ENCODE measurements at places on chromosomes 6 and 20. TPM values are rescaled to one million over a fixed set of nuclear protein-coding genes. Genes with fewer than 3 reads are reported as not detected.

- no peak for DNase-seq
Observed at GRCh38 chr6:27839626-27840475, 72.3 kb downstream of the OR2B2 start.

DNA sequence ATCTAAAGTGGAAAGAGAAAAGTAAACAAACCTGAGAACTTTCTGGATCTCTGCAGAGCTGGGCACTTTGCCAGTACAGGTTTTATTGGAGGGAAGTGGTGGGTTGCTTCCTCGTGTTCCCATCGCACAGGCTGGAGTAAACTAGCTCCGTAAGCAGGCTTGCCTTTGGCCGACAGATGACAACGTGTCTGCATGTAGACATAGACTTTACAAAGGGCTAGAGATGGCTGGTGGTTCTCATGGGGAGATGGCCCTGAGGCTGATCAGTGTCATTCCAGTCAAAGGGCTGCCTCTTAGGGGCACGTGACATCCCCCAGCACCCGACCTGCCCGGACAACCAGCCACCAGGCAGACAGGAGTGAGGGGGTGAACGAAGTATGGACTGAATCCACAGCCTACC, 98.8 kb downstream of the YTHDF1 start:
- no peak for DNase-seq

- no peak for DNase-seq
Observed at GRCh38 chr6:56685102-56685733, 42.5 kb upstream of the DST start.

The BMP7 gene
- total RNA-seq: not detected

DNA sequence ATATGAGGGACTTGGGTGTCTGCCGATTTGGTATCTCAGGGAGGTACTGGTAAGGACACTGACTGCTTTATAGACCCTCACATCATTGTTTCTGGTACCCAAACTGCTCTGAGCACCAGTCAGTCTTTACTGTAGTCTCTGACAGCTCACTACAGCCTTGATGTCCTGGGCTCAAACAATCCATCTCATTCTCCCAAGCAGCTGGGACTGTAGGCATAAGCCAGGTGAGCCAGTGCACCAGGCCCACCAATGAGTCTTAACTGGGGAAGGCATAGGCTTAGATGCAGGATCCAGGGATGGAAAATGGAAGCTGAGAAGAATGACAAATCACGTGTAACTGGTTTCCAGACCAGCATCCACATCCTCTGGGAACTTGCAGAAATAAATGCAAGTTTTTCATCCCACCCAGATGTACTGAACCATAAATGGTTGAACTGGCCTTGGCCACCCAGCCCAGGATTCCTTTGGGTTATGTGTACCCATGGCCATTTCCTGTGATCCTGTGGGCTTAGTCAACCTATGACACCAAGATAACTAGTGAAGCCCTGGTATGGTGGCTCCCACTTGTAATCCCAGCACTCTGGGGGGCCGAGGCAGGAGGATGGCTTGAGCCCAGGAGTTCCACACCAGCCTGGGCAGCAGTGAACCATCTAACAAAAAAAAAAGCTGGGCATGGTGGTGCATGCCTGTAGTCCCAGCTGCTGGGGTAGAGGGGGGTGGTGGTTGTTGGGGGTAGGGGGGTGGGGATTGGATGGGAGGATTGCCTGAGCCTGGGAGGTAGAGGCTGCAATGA, 5.8 kb downstream of the TUBB start:
- DNase-seq: no peak

The MMP24OS gene
- total RNA-seq: 51.2 TPM

DNA sequence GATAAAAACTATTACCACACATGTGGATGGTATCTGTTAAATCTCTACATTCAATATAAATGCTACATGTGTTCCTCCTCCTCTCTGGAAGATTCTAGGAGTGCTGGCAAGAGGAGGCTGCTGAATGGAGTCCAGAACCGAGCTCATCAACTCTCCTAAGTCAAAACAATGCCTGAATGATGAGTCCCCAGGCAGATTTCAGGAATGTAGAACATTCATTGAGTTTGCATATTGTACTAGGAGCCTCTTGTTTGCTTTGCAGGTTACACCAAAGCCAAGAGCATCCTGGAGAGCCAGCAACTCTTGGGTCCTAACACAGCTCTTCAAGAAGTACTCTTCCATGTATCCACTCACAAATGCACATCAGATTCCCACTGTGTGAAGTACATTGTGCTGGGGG, 117.6 kb upstream of the UST start:
- no peak for DNase-seq

GRCh38 chr6:72811971-72812421, 190.1 kb downstream of the KCNQ5 start:
- no peak for DNase-seq

DNA sequence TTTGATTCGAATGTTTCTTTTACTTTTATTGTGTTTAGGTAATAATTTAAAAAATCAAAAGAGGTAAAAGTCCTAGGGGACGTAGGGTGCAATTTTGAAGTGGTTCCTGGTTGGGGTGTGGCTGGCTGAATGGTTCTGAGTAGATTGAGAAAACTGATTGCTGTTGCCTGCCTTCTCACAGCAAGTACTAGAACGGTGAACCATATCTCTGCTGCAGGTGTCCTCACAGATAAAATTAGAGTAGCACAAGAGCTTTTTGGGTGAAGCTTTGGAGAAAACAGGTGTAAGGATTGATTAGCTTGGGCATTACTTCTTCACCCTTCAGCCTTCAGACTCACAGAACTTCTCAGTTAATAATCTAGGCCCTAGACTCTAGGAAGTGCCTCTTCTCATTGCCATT, 19.8 kb upstream of the GJA10 start:
- no peak for DNase-seq

GRCh38 chr6:36743538-36744303, 46.1 kb downstream of the RAB44 start:
- DNase-seq: no peak

The CYP39A1 gene
- not detected for total RNA-seq

The RSPH9 gene
- not detected for total RNA-seq

GRCh38 chr6:154995254-154996015, at the start of gene TIAM2:
Gene TIAM2 (plus strand): TSS chr6:154995315. CDS start chr6:155129224, 133,909 bp downstream.
- DNase-seq: peak; percentile 64

The MYLK4 gene
- total RNA-seq: 0.24 TPM

DNA sequence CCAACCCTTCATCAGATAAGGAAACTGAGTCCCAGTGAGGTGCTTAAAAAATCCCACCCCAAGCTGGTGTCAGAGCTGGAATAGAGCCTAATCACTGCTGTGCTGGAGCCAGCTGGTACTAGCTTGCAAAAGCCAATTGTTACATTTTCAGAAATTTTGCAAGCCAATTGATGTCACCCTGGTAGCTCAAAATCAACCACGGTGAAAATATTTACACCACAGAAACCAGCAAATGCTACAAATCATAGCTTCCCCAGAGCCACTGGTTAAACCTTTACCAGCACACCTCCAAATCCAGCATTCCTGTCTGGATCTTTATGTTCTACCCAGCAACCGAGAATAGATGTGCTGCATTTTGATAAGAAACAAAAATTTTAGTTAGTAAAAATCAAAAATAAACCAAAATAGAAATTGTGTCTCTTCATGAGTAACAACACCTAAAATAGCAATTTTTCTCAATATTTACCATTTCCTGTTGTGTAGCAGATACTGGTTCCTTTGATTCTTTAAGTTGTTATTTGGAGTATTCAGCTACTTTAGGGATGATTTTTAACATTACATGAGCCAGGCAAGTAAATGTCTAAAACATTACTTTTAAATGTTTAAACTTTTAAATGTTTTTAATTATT, 7.2 kb upstream of the LCA5 start:
- DNase-seq: no peak

DNA sequence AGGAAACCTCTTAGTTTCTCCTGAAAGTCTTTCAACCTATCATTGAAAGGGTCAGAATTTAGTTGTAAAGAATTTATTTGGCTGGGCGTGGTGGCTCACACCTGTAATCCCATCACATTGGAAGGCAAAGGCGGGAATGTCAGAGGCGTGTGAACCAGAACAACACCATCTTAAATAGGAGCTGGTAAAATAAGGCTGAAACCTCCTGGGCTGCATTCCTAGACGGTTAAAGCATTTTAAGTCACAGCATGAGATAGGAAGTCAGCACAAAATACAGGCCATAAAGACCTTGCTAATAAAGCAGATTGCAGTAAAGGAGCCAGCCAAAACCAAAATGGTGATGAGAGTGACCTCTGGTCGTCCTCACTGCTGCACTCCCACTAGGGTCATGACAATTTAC, 29.6 kb downstream of the OR2B2 start:
- no peak for DNase-seq

The PDYN gene
- total RNA-seq: not detected

DNA sequence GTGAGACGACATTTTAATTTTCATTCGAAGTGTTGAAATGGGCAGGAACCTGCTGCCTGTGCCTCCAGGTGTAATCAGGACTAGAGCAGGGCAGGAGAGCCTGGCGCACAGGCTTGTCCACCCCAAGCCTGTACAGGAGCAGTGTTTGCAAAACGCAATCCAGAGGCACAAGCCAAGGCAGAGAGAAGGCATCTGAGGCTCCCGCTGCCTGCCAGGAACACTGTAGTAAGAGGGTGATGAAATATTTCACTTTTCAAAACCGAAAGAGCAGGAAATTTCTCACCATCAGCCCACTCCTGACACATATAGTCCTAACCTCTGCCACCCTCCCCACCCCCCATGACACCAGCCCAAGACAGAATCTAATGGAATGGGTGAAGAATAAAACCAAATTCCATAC, 132.5 kb downstream of the RTN4IP1 start:
- no peak for DNase-seq

The ZFP57 gene
- total RNA-seq: 5.2 TPM

DNA sequence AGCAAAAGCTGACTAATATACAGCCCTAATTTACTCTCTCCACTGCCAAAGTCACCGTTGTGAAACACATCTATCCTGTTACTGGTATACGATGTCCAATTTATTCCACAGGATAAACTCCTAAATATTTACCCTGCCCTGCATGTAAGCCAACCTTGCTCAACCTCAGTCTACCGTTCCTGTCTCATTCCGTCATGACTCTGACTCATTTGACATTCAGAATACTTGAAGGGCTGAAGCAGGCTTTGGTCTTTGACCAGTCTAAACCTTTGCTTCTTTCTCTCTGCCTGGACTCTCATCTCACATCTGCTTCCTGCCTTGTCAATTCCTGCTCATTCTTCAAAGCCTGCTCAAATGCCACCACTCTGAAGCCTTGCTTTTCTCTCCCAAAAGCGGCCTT, 157.5 kb downstream of the SCP2D1 start:
- no peak for DNase-seq

The HSPA1L gene
- 4.1 TPM for total RNA-seq

GRCh38 chr20:50186151-50186885, 4.3 kb upstream of the CEBPB start:
- peak; percentile 86 for DNase-seq

- DNase-seq: no peak
Observed at GRCh38 chr6:2375443-2375842, 130.0 kb upstream of the GMDS start.

DNA sequence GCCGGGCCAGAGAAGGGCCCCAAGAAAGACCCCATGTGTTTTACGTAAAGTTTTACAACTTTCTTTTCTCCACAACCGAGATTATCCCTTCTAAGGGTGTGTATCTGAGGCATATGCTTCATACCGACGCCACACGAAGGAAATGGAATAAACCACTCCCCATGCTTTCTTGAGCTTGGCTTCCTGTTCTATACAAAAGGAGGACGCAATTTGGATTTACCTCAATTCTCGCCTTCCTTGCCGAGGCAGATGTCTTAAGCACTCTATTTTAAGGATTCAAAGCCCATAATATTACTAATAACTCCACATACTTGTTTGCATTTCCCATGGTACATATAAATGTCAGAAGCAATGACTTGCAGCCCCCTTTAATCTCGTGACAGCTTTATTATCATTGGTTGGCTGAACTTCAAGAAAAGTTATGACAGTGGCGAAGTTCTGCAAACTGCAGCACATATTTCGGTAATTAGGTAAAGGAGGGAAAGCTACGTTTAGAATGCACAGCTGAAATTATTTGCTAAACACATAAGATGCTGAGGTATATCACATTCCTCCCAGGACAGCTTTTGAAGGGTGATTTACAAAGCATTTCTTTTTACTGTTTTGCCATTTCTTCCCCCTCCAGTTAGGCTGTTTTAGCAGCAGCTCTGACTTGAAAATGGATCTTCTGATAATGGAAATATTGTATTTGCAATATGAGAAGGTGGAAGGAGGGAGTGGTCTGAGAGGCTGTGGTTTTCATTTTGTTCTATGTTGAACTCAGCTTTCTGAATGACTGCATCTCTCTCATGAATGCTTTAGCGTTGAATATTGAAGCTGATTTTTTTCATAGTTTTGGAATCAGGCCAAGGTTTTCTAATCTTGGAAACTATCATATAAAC, 330.5 kb downstream of the EPHA7 start:
- no peak for DNase-seq

The JAG1 gene
- total RNA-seq: 0.64 TPM

DNA sequence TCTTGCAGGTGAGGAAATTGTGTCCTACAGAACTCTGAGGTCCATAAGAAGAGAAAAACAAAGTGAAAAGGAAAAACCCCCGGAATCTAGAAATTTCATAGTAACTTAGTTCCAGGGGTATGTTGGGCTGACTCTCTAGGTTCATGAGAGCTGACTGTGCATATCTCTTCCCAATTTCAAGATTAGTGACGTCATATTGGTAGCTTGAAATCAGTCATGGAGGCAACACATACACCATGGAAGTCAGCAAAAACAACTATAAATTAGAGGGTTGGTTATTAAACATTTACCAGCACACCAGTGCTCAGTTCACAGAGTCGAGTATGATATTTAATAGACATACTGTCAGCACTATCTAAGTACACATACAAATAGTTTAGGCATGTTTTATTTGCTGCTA, 49.8 kb downstream of the PHACTR1 start:
- DNase-seq: no peak

- DNase-seq: no peak
Observed at GRCh38 chr6:170206851-170207431, 83.9 kb downstream of the DLL1 start.

DNA sequence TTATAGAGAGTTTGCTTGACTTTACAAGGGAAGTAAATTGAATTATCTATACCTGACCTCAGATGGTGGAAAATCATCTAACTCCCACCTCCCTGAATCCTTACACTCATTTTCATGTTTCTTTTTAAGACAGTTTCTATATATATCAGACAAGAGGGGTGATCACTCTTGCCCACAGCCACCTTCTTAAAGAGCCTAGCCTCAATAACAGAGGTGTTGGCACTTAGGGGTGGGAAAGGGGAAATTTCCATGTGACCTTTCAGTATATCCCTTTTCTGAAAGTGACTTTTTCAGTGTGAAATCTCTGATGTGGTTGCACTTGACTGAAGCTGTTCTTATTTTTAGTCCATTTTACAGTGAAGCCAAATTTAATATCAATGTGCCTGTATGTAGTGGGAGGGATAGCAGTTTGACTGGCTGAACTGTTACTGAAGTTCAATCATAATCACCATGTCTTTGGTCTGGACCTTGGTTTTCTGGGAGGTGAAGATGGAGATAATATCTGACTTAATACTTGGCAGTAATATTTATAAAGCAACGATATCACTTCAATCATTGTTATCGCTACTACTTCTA, 141.3 kb downstream of the MAP3K7 start:
- DNase-seq: no peak

The RAET1G gene
- 0.43 TPM for total RNA-seq

GRCh38 chr6:52424513-52424912, 4.4 kb downstream of the EFHC1 start:
- DNase-seq: no peak

The DDX39B gene
- total RNA-seq: 469 TPM

The BPIFA1 gene
- total RNA-seq: not detected

Data from natural killer cell treated with Interleukin-12 subunit alpha and Interleukin-12 subunit beta and Interleukin-15 and Interleukin-18, amount 100 ng/mL, for 72 hours (primary cell).